GM23338 (cell line): ENCODE measurements at places on chromosomes 2 and 18. TPM values are rescaled to one million over a fixed set of nuclear protein-coding genes. Genes with fewer than 3 reads are reported as not detected.

Gene LIPG
- polyA plus RNA-seq = 3.3 and 4.9 TPM in 2 replicates

Gene CHN1
- 26.3 and 28.1 TPM in 2 replicates for polyA plus RNA-seq

Gene EFR3B
- polyA plus RNA-seq = 2.9 and 3.3 TPM in 2 replicates

Gene ZSWIM2
- not detected in 2 replicates for polyA plus RNA-seq

Gene CCDC150
- 44.2 and 68.3 TPM in 2 replicates for polyA plus RNA-seq

Gene ANKRD62
- not detected in 2 replicates for polyA plus RNA-seq

Gene SETBP1
- polyA plus RNA-seq = 1.6 TPM in 2 replicates

Gene ALPI
- not detected in 2 replicates for polyA plus RNA-seq

Gene LONRF2
- 0.03 and 0.05 TPM in 2 replicates for polyA plus RNA-seq

Gene SERPINB4
- polyA plus RNA-seq = 1.5 and 2.3 TPM in 2 replicates

Gene MC5R
- polyA plus RNA-seq = 0.11 and 0.21 TPM in 2 replicates

Gene AOX1
- 1.0 and 1.4 TPM in 2 replicates for polyA plus RNA-seq

Gene GKN2
- polyA plus RNA-seq = not detected in 2 replicates

Gene ASAP2
- polyA plus RNA-seq = 2.6 and 3.2 TPM in 2 replicates

Gene CAVIN2
- 0.15 TPM in 1 of 2 replicates, not detected in the other for polyA plus RNA-seq

Gene AKAIN1
- polyA plus RNA-seq = not detected in 2 replicates

Gene MARS2
- polyA plus RNA-seq = 11.9 and 13.7 TPM in 2 replicates

Gene WDR35
- 5.3 TPM in 2 replicates for polyA plus RNA-seq

Gene GPR75
- 0.34 and 0.47 TPM in 2 replicates for polyA plus RNA-seq

Gene KCNE4
- polyA plus RNA-seq = not detected in 2 replicates

Gene C2orf15
- polyA plus RNA-seq = 6.4 and 7.9 TPM in 2 replicates

Gene LAMA1
- 14.8 and 15.9 TPM in 2 replicates for polyA plus RNA-seq

Gene TMEM163
- 1.3 and 1.8 TPM in 2 replicates for polyA plus RNA-seq

Gene MYO5B
- 3.2 and 3.5 TPM in 2 replicates for polyA plus RNA-seq

Gene RPRM
- 5.9 and 7.4 TPM in 2 replicates for polyA plus RNA-seq

Gene PROKR1
- 0.61 and 1.1 TPM in 2 replicates for polyA plus RNA-seq

Gene PTPRN
- 4.8 and 5.1 TPM in 2 replicates for polyA plus RNA-seq

Gene RND3
- polyA plus RNA-seq = 42.3 and 48.2 TPM in 2 replicates

Gene RNF144A
- polyA plus RNA-seq = 2.8 and 2.9 TPM in 2 replicates

Gene ABCB11
- polyA plus RNA-seq = 0.03 TPM in 1 of 2 replicates, not detected in the other

Gene SH3RF3
- polyA plus RNA-seq = 0.11 and 0.16 TPM in 2 replicates

Gene CCDC142
- polyA plus RNA-seq = 5.1 and 5.8 TPM in 2 replicates
